ENCODE measurements at places on chromosomes 6 and 20.

DNA sequence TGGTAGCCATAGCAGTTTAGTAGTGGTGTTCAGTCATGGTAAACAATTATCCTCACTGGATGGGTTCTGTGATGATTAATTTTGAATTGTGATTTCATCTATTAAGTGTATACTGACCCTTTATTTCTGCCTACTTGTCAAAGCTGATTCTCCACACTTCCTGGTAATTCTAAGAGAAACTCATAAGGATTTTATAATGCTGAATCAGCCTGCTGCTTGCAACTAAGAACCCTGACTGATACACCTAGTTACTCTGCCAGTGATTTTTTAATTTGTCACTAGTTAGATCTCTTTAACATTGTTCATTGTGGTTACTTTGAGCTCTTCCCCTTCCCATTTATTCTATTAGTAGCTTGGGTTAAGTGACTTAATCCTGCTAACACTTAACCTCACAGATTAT lies 8.6 kb downstream of the CDC40 start:
- DNase-seq: no peak

- no peak for DNase-seq
These were observed 1.2 kb downstream of the TSBP1 start for GRCh38 chr6:32370505-32370904.

DNA sequence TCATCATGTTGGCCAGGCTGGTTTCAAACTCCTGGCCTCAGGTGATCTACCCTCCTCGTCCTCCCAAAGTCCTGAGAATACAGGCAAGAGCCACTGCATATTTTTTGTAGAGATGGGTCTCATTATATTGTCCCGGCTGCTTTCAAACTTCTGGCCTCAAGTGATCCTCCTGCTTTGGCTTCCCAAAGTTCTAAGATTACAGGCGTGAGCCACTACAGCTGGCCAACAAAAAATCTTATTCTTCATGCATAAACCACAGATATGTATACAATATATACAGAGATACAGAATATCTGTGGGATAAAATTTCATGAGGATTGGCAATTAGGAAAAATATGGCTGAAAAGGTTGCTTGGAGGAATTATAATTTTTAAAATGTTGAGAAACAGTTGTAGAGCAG lies 49.9 kb downstream of the SLC35A1 start:
- no peak for DNase-seq

GRCh38 chr20:1465470-1466210 lies 1.0 kb downstream of the NSFL1C start:
- no peak for DNase-seq

GRCh38 chr20:32912688-32913087 lies 54.0 kb downstream of the EFCAB8 start:
- no peak for DNase-seq

DNA sequence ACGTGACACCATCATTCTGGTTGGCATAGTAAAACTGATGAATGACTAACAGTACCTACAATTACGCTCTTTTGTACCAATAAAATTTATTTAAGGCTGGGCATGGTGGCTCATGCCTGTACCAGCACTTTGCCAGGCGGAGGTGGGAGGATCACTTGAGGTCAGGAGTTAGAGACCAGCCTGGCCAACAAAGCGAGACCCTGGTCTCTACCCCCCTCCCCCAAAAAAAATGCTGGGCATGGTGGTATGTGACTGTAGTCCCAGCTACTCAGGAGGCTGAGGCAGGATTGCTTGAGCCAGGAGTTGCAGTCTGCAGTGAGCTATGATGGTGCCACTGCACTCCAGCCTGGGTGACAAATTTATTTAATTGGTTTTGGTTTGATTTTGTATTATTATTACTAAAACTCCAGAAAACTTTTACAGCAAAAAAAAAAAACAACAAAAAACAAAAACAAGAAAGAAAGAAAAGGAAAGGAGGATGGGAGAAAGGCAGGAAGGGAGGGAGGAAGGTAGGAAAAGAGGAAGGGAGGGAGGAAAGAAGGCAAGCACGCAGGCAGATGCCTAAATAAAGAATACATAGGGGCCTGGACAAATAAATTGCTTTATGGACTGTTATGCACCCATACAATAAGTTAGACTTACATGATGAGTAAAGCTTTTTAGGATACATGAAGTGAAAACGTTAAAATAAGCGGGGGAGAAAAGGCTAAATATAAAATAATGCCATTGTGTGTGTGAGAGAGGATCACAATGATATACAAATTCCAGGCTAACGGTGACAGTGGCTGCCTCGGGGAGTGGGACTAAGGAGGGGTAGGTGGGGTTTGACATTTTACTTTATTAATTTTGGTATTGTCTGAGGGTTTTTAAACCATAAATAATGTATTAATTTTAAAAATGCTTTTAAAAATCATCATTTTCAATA lies 682 bp upstream of the ZSCAN9 start:
- DNase-seq: no peak

- DNase-seq: peak; percentile 30
These were observed 62.0 kb downstream of the DLL1 start for GRCh38 chr6:170228946-170229310.

DNA sequence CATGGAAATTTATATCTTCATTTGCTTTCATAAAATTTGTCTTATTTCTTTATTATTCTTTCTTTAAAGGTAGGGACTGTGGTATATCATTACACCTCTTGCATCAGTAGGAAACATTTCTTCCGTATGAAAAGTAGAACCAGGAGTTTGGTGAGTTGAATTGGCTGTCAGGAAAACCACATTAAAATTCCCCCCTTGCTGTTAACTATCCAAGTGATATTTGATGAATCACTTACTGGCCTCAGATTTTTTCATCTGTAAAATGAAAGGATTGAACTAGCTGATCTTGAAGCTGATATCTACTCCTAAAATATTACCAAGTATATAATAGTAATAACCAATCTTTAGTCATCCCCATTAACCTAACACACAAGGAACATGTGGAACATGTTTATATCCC lies 460.9 kb downstream of the GJA1 start:
- DNase-seq: no peak

GRCh38 chr6:154479771-154480639 lies 30.5 kb downstream of the CNKSR3 start:
- no peak for DNase-seq

GRCh38 chr6:80523531-80523997 lies 417.1 kb downstream of the BCKDHB start:
- DNase-seq: no peak

DNA sequence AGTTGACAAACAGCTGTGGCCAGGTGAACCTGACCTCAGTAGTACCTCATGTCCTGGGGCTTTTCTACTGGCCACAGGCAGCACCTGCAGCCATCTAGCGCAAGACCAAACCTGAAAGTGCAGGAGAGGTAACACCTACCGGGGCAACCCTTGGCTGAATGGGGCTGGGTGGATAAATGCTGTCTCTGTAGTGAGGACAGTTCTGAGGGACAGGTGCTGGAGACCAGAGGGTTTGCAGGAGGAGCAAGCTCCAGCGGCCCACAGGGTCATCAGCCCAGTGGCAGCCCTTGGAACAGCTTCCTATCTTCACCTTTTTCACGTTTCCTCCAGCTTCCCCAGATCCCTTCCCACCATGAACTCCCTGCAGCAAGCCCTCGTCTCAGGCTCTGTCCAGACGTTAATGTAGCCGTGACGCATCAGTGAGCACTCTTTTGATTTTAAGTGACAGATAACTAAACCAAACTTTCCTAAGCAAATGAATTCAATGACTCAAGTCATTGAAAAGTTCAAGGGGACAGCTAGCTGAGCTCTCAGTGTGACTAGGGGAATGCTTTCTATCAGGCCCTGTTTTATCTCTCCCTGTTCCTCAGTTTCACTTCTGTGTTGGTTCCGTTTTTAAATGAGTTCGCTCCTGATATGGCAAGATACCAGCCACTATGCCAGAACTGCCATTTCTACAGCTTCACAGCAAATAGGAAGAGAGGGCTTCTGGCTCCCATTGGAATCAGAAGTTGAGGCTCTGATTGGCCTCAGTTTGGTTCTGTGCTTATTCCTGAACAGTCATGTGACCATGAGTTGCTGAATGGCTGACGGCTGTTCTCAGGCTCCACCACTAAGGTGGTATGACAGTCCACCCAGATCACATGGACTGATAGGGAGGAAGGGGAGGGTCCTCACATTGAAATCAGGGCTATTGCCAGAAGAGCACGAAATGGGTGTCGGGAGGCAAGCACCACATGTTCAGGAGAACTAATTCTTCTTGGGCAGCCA lies 12.1 kb upstream of the PFDN4 start:
- DNase-seq: no peak

- no peak for DNase-seq
These were observed 86.5 kb upstream of the SCP2D1 start for GRCh38 chr20:18727032-18727508.

DNA sequence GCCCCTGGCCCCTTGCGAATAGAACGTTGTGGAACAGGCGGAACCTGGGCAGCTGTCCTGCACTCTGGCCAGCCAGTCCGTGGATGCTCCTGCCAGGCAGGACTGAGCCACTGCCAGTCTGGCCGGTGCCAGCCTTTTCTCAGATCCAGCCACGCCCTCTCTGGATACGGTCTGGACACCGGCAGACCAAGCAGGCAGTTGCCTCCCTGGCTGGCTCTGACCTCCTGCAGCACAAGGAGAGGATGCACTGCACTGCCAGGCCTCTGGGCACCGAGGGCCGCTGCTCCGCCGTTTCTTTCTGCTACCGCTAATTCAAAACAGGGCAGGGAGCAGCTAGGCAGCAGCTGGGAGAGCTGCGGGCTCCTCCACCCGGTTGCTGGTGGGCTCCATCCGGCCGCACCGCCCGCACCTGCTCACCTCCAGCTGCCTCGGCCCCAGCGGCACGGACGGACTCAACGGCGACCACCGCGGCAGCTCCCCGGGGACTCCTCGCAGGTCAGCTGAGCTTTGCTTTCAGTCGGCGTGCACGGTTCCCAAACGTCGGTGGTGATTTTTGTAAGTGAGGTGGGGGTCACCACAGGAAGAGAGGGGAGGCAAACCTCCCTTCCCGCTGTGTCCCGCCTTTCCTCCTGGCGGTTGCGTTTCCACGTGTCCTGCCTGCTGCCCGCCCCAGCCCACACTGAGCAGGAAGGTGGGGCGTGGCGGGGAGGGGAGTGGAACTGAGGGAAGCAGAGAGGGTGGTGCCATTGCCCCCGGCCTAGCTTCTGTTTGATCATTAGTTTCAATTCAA lies 30.3 kb upstream of the AFDN start:
- no peak for DNase-seq

GRCh38 chr6:93468291-93468690 lies 48.9 kb upstream of the EPHA7 start:
- no peak for DNase-seq

DNA sequence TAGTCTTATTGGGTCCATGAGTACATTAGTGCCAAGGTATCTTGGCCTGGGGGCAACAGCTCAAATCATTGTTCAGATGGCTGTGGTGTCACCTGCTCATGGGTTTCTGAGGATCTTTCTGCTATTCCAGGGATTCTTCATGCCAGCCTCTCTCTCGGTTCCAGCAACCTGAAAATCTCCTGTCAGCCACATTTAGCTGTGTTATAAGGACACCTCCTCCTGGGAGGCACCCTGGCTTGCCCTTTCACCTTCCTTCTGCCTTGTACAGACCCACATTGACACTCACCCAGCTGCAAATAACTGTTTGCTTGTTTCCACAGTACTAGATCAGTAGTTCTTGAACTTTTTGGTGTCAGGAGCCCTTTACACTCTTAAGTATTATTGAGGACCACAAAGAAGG lies 159.9 kb downstream of the GRM4 start:
- no peak for DNase-seq

GRCh38 chr6:25017932-25018567 lies 82.3 kb upstream of the RIPOR2 start:
- DNase-seq: peak; percentile 68

DNA sequence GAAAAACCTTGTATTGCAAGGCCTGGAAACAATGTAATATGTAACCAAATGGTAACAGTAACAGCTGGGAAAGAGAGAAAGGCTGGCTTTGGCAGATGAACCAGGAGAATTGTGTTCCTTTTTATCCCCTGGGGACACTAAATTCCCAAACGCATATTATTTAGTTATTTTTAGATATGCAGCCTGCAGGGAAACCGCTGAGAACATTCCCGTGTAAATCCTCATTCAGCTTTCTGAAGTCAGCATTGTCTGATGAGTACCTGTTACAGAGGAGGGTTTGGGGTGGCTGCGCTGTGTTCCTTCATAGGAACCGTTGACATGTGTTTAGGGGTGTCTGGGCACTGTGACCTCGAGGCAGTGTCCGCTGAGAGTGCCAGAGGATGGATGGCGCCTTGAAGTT lies 101.3 kb downstream of the SMOC2 start:
- DNase-seq: no peak

DNA sequence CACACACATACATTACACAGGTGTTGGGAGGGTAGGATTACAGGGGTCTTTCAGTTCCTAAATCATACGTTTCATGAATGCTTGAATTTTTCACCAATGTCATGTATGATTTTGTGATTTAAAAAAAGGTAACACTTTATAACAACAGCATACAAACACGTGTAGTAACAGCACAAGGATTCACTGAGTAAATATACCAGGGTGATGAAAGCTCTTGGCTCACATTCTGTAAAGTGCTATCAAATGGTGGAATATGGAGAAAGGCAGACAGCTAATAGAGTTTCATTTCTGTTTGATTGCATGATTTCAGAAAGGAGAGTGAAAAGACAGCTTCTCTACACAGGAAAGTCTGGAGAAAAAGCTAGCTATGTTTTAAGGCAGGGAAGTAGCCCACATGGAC lies 231.9 kb downstream of the CD83 start:
- no peak for DNase-seq

DNA sequence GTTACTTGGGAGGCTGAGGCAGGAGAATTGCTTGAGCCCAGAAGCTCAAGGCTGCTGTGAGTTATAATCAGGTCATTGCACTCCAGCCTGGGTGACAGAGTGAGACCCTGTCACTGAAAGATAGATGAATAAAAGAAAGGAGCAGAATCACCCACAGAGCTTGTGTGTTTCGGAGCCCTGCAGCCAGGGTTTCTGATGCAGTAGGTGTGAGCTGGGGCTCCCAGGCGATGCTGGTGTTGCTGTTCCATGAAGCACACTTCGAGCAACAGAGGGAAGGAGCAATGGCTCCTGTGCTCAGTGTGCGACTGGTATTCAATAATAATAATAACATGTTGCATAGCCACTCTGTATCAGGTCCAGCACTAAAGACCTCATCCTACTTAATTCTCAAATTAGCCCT lies 197.5 kb upstream of the CST7 start:
- no peak for DNase-seq

DNA sequence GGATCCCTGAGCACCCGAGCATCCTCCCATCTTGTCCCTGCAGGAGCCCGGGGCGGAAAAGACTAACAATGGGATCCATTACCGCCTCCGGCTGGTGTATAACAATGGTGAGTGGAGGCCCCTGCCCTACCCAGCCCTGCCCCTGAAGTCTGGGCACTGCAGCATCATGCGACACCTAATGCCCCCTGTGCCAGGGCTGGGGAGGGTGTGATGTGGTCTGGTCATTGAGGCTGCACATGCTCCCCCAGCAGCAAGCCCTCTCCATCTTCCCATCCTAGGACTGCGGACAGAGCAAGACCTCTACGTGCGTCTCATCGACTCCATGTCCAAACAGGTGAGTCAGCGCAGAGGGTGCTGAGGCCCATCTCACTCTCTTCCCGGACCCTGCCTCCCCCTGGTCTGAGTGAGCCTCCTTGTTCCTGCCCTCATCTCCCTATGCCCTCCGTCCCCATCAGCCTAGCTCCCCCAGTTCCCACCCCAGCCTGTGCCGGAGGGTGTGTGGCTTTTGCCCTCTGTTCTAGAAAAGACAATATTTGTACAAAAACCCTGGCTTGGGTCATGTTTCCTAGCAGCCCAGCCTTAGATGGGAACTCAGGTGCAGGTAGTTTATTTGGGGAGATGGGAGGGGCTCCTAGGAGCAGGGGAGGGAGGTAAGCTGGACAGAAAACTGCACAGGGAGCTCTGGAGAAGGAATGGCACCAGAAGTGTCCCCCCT lies 13.5 kb downstream of the EBF4 start:
- DNase-seq: no peak
